ENCODE measurements at places on chromosomes 7 and 10. TPM values are rescaled to one million over a fixed set of nuclear protein-coding genes. Genes with fewer than 3 reads are reported as not detected.

- DNase-seq = no peak
Measured at GRCh38 chr7:20742913-20743312, 43.8 kb downstream of the SP8 start.

GRCh38 chr7:20539201-20539600, 76.3 kb upstream of the ABCB5 start:
- DNase-seq = no peak

GRCh38 chr7:104857458-104858425, 156.3 kb upstream of the KMT2E start:
- DNase-seq = no peak

- DNase-seq = no peak
Measured at GRCh38 chr10:62224606-62225005, 44.0 kb downstream of the RTKN2 start.

DNA sequence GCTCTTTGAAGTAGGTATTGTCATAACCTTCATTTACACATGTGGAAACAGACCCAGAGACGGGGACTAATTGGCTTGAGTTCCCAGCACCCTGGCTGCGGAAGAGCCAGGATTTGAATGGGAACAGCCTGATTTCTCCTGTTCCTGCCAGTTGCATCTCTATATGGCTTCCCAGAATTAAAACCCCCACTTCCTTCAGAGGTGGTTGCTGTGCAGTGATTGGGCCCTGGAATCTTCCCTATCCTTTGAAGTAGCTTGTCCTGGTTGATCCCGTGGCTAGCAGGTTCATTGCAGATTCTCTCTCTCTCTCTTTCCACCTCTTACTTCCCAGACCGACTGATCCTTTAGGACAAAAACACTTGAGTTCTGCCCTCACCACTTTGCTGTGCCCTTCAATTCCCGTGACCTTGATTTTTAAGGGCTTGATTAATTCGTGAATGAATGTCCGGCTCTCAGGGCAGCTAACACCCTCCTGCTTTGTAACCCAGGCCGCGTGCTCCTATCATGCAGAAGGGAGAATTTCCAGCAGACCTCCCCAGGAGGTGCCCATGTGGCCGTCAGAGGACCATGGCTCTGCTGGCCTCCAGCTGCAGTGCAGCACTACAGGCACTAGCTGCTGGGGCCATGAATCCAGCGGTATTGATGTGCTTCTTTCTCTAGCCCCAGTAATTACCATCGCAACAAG, 120.6 kb upstream of the AGK start:
- no peak for DNase-seq

DNA sequence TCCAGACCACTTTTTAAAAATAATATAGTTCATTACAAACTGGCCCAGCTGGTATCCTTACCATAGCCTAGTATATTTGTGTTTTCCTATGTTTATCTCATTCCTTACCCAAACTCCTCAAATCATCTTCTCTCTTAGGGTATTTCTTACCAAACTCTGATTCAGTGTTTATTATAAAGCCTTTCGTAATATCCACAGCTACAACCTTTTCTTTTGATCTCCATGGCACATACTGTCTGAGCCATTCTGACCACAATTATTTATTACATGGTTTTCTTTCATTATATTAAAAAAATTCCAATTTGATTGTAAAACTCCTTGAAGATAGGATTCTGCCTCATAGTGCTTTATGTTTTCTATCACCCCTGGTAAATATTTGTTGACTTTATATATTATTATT, 94.2 kb downstream of the LRMDA start:
- no peak for DNase-seq

DNA sequence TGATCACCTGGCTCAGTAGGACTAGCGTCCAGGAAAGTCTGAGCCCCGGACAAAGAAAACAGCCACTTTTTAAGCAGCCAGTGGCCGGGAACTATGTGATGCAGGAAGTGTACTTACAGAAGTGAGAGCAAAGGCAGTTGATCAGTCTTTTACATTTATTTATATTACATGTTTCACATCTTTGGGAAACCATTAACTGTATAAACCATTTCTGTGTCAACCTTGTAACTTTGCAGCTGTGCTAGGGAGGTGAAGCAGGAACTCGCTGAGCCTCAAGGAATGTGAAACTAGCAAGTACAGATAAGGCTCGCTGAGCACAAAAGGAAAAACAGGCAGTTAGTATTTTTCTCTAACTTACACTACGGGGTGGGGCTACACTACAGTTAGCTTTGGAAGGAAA, 39.9 kb upstream of the HECW1 start:
- no peak for DNase-seq

GBX1 gene
- polyA plus RNA-seq = not detected

GRCh38 chr10:77496941-77497420, 140.6 kb downstream of the KCNMA1 start:
- DNase-seq = no peak

- no peak for DNase-seq
Measured at GRCh38 chr10:62127975-62128374, 140.7 kb downstream of the RTKN2 start.

COMMD3 gene
- polyA plus RNA-seq = 40.9 TPM
